NCI-H1930 (cell line): ENCODE measurements at places on chromosomes 13 and 19.

DNA sequence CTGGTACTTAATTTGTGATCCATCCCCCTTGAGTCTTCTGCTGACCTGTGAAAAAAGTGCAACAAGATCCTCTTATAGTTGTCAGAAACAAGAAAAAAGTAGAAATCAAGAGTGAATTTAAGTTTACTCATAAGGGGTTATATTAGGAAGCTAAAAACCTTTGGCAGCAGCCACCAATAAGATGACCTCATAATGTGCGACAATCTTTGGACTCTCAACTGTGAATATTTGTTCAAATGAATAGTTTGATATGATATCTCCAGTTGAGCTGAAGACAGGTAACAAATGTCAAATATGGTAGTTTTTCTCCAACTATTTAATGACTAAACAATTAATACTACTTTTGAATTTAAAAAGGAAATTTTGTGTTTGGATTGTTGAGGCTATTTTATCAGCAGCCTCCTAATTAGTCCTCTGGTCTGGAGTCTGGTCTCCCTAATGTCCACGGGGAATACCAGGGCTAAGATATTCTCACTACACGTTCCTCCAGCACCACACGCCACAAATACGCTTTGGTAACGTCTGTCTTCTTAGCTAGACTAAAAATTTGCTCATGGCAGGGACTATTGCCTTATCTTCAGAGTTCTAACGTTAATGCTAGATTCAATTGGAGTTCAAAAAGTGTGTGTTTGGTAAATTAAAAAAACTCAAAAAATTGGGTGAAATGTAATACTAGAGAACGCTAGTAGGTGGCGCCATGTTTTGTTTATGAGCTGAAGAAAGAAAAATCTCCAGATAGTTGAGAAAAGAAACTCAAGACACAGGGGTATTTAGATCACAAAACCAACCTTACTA is 51.0 kb upstream of the PDX1 start:
- DNase-seq = no peak

DNA sequence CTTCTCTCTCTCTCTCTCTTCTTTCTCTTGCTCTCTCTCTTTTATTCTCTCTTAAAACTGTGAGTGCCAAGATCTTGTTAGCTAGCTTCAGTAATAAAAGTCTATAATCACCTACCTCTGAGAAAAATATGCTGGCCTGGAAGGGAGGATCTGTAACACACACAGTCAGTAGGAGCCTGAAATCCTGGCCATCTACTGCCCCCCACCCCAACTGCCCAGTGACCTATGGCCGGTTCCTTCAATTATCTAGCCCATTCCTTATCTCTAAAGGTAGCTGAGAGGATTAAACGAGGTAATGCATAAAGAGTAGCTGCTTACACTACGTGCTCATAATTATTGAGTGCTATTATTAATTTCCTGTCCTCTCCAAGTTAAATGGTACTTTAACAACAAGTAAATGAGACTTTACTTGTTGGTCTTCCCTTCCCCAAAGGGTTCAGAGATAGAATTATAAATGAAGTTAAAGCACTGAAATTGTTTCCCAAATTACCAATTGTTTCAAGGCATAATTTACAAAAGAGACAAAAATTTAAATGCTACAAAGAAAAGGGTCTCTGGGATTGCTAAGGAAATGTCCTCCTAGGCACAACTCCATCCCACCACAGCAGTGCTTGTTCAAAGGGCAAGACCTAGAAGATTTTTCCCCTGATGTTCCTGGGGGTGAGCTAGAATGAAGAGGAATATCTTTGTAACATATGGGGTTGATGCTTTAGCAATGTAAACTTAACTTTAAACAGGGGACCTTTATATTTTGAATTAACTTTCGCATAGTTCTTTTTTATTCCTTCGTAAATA is 1.8 kb downstream of the LCP1 start:
- DNase-seq = no peak

GRCh38 chr13:67505376-67505775 is 275.2 kb upstream of the PCDH9 start:
- no peak for DNase-seq

GRCh38 chr19:15556634-15557181 is 48.4 kb downstream of the CYP4F22 start:
- no peak for DNase-seq

DNA sequence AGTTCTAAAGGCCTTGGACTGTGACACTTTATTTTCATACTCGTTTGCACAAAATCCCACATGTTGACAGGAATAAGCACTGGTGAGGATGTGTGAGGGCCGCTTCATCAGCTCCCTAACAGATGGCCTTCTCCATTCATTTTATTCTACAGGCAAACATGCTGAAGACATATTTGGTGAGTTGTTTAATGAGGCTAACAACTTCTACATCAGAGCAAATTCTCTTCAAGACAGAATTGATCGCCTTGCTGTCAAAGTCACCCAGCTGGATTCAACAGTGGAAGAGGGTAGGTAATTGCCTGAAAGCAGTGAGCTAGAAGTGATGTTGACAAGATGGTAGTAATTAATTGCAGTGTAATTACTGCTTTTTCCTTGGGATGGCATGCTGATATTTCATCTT is 95.7 kb downstream of the GPR12 start:
- DNase-seq = no peak

GRCh38 chr13:32938907-32939306 is 77.3 kb upstream of the KL start:
- no peak for DNase-seq

DNA sequence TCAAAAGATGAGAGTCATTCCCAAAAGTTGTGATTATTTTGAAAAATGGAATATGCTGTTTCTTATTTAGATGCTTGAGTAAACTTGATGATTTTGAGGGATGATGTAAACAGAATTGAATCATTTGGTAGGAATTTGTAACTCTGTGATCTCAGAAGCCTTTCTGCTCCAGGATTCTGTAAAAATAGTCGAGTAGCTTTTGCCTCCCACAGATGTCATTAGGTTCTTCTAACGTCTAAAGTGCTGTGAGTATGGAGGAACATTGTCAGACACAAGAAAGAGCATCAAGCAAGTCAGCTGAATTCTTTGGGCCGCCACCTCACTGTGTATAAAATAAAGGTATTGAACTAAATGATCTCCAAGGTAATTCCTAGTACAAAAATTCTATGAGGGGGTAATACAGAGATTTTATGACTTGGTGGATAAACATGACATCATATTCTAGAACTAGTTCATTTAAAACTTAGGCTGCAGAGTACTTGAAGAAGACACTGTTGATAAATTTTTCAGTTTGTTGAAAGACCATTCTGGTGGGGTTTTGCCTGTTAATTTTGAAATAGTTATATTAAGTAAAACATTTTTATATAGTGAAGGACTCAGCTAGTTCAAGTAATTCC is 1.4 kb upstream of the GPR183 start:
- DNase-seq = no peak

DNA sequence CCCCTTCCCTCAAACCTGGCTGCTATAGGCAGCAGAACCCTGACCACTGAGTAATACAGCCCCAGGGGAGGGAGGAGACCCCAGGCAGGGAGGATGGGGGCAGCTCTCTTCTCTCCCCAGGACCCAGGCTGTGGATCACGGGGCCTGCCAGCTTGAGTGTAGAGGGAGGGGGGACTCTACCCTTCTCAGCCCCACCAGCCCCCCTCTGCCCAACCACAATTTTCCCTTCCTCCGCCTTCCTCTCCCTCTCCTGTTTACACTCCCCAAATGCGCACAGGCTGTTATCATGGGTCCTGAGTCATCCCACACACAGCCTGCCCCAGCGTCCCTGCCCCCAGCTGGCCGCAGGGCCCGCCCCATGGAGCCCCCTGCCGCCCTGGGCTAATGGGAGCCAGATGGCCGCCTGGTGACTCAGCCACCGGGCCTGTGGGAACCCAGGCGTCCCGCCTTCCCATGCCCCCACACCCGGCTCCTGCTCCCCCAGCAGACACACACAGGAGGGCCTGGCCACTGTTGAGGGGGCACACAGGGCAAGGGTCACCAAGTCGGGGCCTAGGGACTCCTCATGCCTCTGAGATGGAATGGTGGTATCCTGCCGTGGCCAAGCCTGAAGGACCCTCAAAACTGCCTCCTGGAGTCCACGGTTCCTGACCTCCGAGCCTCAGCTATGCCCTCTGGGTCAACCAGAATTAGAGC is 13.6 kb downstream of the CCDC97 start:
- no peak for DNase-seq

GRCh38 chr19:7500811-7501450 is 12.1 kb upstream of the PEX11G start:
- DNase-seq = peak; percentile 74

- no peak for DNase-seq
Measured at GRCh38 chr13:35600137-35600536, 123.6 kb upstream of the MAB21L1 start.

DNA sequence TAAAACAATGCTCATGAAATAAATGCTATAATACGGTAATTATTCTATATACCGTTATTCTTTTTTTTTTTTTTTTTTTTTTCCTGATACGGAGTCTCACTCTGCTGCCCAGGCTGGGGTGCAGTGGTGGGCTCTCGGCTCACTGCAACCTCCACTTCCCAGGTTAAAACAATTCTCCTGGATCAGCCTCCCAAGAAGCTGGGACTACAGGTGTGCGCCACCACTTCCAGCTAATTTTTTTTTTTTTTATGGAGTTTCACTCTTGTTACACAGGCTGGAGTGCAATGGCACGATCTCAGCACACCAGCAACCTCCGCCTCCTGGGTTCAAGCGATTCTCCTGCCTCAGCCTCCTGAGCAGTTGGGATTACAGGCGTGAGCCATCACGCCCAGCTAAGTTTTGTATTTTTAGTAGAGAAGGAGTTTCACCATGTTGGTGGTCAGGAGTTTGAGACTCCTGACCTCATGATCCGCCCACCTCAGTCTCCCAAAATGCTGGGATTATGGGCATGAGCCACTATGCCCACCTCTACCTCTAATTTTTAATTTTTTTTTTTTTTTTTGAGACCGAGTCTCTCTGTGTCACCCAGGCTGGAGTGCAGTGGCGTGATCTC is 6.9 kb downstream of the PPP1R15A start:
- no peak for DNase-seq

DNA sequence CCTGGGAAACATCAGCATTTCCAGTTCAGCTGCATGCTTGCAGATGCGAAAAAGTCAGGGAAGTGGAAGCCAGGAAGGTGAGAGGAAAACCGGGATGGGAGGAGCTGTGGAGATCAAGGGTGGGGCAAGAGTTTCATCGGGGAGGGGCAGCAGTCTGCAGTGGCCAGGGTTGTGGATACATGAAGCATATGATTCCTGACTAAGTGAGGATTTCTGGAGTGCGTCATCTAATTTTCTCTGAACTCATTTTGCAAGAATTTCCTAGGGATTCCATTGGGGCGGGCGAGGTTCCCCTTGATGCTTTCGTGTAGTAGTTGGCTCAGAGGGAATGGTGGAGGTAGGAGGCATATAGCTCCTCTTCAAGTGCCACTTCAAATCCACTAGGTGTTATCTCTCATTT is 344.1 kb upstream of the TMTC4 start:
- no peak for DNase-seq

DNA sequence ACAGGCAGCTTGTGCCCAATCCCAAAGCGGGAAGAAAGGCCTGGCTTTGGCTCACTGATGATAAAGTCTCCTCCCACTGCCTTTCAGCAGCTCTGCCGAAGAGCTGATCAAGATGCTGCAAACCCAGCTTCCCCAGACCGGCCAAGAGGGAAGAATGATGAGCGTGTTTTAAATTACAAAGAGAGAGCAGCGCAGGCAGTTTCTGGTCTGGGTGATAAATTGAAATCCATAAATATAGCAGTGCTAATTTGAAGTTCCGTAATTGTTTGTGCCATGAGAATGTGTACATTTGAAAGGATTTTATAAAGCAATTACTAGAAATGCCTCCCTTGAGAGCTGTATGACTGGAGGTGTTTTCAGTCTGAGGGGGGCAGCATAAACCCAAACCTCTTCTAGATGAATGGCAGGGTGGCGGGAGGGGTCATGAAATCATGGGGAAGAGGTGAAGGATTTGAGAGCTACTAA is 171.8 kb downstream of the STK24 start:
- DNase-seq = peak; percentile 62

DNA sequence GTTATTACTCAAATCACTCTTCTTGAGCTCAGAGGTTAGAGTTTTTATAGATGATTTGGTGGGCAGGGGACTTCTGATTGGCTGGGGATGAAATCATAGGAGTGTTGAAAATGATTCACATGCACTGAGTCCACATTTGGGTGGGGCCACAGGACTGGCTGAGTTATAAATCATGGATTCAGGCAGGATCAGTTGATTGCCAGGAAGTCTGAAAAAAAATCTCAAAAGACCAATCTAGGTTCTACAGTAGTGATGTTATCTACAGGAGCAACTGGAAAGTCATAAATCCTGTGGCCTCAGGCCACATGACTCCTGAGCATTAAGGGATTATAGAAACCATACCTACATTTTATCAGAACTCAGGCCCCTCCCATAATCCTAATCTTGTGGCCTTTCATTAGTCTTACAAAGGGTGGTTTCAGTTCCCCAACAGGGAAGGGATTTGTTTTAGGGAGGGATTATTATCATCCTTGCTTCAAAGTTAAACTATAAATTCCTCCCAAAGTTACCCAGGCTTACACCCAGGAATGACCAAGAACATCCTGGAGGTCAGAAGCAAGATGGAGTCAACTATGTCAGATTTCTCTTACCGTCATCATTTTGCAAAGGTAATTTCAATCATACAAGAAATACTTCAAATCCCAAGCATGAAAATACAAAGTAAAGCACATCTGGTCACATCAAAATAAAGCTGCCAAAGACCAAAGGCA is 5.6 kb upstream of the CCDC70 start:
- DNase-seq = no peak

GRCh38 chr19:15457701-15458484 is 6.5 kb downstream of the RASAL3 start:
- DNase-seq = no peak

GRCh38 chr13:43558326-43558725 is 228.4 kb downstream of the ENOX1 start:
- DNase-seq = no peak

GRCh38 chr13:26372747-26373146 is 118.8 kb downstream of the CDK8 start:
- no peak for DNase-seq

DNA sequence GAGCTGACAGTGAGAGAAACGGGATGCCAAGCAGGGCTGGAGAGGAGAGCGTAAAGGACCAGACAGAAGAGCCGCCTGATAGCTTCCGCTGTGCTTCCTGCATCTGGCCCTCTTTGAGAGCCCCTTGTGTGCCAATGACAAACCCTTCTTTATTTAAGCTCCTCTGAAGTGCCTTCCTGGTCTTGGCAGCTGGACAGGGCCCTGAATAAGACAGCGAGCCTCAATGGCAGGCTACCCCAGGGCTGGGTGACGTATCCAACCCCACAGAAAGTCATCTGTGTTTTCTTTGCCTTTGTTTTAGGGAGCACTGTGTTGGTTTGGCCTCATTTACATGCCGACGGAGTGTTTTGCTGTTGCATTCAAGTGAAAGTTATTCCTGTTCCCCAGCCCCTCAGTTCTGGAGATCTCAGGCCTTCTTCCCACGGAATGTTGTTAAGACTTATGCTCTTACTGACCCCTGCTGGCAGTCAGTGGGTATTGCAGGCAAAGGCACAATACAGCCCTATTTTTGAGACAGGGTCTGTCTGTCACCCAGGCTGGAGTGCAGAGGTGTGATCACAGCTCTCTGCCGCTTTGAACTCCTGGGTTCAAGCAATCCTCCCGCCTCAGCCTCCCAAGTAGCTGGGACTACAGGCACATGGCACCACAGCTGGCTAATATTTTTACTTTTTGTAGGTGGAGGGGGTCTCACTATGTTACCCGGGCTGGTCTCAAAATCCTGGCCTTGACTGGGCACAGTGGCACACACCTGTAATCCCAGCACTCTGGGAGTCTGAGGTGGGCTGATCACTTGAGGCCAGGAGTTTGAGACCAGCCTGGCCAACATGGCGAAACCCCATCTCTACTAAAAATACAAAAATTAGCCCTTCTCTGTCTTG is 16.8 kb downstream of the CCL25 start:
- no peak for DNase-seq

GRCh38 chr19:47618771-47619170 is 9.8 kb downstream of the BICRA start:
- DNase-seq = no peak

- no peak for DNase-seq
Measured at GRCh38 chr13:113155982-113156655, 2.3 kb upstream of the PROZ start.
